ENCODE measurements at places on chromosomes 1 and 21. TPM values are rescaled to one million over a fixed set of nuclear protein-coding genes. Genes with fewer than 3 reads are reported as not detected.

DNA sequence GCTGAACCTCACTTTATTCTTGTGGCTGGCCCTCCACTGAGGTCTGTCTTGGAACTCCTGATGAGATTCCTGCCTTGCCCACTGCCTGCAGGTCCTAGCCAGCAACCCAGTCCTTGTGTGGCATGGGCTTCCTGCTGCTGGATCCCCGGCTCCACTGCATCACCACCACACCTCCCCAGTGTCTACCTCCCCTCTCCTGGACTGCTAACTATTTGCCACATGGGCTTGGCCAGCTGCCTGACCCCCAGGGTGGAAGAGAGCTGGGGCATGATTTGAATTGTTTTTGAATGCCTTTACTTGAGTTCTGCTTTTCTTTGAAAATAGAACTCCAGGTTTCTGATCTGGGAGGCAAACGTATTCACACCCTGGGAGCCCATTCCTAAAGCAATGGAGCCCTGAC lies 41.2 kb downstream of the SPAG17 start:
- no peak for DNase-seq

Gene SPOCD1
- 0.63 TPM for total RNA-seq

GRCh38 chr1:29282924-29283803 lies 46.8 kb downstream of the PTPRU start:
- DNase-seq, result no peak

DNA sequence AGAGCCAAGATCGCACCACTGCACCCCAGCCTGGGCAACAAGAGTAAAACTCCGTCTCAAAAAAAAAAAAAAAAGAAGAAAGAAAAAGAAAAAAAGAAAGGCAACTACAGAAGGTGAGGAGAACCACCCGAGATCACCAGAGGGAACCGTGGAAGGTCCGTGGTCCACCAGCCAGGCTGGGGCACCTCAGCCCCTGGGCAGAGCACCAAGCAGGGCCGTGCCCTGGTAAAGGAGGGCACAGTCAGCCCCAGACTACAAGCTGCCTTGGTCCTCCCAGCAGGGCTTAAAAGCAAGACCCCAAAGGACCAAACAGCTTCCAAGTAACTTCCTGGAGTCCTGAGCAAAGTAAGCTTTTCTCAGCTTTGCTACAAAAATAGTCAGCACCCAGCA lies 8.8 kb upstream of the SAMD11 start:
- no peak for DNase-seq

DNA sequence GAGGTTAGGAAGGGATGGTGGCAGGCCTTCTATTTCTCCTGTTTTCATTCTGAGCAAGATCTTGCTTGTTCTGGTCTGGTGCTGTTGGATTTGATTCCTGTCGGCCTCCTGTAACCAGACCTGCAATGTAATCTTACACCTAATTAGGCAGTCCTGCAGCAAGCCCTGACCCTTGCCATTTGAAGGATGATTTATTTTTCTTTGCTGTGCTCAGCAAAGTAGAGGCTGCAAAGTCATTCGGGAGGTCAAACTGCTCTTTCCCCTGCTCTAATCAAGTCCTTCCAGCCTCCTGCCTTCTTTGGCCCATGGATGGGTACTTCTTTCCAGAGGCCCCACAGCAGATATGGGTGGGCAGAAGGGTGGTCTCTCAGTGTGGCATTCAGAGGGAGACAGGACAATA lies 417.7 kb upstream of the USP24 start:
- no peak for DNase-seq

DNA sequence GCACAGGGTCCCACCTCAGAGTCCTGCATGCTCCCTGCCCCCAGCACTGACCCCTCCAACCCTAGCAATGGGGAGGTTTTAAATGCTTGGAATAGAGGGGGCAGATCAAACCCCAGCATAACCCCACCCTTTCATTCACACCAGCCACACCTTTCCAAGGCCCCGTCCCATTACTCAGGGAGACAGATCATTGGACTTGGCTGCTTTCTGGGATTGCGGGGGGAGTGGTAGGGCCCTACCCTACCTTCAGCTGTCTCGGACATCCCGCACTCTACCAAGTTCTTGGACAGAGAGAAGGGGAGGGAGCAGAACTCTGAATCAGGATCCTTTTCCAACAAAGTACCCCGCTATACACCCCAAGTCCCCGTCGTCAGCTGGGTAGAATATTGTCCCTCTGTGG lies 983 bp downstream of the PADI2 start:
- DNase-seq, result no peak

GRCh38 chr1:66446261-66447001 lies 87.5 kb upstream of the SGIP1 start:
- no peak for DNase-seq

DNA sequence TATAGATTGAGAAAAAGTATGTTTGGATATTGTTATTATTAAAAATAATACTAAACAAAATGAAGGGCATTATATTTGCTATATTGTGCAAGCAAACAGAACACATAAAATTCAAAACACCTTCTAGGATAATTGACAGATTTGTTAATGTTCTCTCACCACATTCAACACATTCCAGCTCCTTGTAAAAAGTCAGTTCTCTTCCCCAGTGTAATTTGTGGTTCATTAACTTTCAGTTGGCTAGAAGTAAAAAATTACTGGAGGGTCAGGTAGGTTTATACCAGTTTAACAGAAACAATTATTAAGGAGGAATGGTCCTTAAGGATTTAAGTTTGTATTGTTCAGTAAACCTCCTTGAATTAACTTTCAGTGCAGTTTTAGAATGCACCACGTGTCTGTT lies 1235.3 kb upstream of the ADGRL2 start:
- DNase-seq, result no peak

- peak; percentile 67 for DNase-seq
Measured at GRCh38 chr1:58816072-58816746, 32.4 kb upstream of the JUN start.

Gene CYP2J2
- 2.3 TPM for total RNA-seq

DNA sequence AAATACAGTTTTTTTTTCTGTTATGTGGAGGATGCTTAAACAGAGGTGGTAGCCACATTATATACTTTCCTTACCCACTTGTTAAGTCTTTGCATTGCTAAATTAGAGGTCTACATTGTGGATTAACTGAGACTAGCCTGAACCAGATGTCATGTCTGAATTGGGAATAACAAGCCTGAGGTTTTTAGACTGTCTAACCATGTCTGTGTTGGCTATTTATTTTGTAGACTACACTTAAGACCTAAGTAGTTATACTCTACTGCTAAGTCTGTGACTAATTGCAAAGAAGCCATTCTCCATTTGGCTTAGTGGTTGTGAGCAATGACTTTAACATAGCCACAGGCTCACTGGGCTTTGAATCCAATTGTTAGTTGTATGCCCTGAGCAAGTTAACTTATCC lies 45.4 kb downstream of the CDC14A start:
- no peak for DNase-seq

Gene VPS26C
- 56.6 TPM for total RNA-seq

DNA sequence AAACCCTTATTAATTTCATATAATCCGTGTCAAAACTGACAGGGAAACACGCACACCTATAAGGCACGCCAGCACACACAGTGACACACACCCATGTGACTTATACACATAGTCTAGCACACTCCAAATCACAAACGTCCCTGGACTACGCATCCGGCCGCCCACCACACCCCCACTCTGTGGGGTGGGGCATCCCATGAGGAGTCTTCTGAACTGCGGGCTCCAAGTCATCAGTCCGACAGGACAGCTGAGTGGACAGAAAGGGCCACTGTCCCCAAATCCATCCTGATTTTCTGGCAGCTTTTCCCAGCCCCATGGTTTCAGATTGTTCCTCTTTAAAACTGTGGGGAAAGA lies 829 bp downstream of the PEA15 start:
- DNase-seq, result no peak

Gene TPTE
- total RNA-seq, result not detected

Gene SORT1
- 79.2 TPM for total RNA-seq

GRCh38 chr1:26696654-26697430 lies 1.0 kb downstream of the ARID1A start:
- DNase-seq, result no peak

- no peak for DNase-seq
Measured at GRCh38 chr1:241156231-241156965, 200.6 kb downstream of the RGS7 start.

DNA sequence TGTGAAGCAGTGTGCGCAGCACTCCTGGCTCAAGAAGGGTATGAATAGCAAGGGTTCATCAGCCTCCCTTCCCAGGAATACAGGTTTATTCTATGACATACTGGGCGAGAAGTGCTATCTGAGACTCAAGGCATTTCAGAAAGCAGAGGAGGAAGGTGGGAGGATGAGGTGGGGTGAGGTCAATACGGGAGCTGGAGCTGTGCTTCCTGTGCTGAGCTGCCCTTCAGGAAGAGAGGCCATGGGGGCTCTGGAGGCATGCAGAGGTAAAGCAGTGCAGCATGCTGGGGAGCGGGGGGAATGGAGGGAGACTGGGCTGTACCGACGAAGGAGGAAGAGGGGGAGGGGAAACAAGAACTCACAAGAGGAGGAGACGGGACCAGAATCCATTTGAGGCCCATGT lies 717.6 kb downstream of the PTPRU start:
- DNase-seq, result no peak

Gene FAM163A
- 0.56 TPM for total RNA-seq

DNA sequence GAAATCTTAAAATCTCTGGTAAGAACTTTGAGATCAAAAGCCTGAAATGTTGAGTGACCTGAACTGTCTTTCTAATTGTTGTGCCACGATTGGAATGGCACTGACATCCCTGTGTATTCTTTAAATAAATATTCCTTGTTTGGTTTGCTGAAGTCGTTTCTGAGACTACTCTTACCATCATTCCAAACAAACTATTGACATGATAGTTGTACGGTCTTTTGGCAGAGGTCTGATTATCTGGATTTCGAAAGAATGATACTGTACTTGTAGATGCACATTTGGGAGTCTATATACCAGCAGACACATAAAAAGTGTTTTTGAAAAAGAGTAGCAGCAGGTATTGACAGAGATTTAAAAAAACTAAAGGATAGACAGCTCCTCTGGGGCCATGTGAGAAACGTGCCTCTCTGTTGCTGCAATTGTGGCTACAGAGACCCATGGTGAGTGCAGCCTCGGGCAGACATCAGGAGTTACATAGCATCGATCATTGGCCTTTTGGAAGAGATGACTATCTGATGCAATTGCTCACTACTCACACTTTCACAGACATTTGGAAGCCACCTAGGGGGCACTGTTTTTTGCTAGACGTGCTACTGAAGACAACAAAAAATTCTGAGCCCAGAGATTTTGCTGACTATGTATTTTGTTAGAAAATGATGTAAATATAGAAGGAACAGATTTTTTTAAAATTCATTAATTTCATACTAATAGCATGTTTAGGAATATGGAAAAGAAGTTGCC lies 464.5 kb downstream of the KCNT2 start:
- no peak for DNase-seq

Gene DHRS3
- total RNA-seq, result 342 TPM
